ENCODE measurements at places on chromosomes 6 and 20.

DNA sequence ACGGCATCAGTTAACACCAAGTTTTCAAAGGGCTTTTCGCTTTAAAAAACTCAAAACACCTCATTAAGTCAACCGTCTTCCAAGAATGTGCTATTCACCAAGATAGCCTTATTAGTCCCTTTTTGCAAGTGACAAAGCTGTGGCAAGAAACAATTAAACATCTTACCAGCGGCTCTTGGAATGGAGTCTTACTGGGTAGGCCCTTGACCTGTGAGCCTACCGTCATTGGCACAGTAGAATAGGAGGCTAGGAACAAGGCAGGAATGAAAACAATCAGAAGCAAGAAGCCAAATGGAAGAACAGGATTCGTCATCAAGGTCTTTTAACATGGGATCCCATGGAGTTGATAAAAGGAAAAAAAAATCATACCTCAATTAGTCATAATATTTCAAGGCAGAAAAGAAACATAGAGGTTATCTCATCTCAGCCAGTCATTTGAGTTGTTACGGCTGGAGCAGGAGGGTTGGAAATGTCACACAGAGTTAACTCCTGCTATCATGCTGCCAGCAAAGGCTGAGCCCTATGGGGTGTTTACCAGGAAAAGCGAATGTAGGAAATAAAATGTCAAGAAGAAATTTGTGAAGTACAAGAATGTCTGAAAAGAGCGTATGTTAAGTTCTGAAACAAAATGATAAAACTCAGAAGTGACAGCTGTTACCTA lies 236.4 kb downstream of the UST start:
- DNase-seq: no peak

DNA sequence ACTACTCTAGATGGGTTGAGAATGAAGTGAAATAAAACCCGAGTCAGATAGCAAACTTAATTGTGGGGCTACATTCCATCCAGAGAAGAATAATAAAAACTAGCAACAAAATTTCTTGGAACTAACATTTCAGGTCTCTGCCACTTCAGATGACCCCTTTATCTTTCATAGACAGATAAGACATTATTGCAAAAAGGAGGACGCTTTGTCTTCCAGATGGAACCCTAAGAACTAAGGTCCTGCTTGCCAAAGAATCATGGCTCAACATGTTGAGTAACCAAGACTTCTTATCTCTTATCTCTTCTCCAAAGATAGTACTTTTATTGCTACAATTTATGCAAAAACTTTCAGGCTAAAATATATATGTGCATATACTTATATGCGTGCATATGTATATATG lies 221.1 kb upstream of the PREP start:
- DNase-seq: no peak

GRCh38 chr6:26302941-26303559 lies 61.9 kb upstream of the BTN3A2 start:
- no peak for DNase-seq

GRCh38 chr20:36070451-36070850 lies 84.1 kb upstream of the EPB41L1 start:
- no peak for DNase-seq

GRCh38 chr20:36040571-36040970 lies 72.2 kb downstream of the CNBD2 start:
- DNase-seq: no peak

DNA sequence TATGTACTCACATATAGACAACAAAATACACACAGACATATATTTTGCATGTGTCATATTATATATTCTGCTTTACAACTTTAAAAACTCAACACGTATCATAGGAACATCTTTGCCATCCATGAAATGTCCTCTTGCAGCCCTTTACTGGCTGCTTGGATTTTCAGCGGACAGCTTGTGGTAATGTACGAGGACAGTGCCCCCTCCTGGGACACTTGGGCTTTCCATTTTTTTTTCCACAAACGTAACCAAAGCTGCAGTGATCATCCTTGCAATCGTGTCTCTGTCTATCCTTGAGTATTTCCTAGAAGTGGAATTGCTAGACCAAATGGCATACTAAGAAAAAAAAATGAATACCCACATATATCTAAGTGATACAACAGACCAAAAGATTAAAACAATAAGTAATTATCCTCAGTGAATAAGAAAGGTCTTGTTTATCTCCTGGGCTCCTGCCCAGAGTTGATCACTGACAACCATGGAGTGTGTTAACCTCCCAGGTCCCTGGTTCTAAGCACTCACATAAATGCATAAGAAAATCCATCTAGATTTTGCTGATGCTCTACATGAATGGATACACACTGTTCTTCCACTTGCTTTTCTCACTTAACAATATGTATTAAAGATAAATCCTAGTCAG lies 18.1 kb downstream of the BPI start:
- peak; percentile 21 for DNase-seq

GRCh38 chr6:3409699-3410384 lies 47.0 kb downstream of the SLC22A23 start:
- DNase-seq: no peak

DNA sequence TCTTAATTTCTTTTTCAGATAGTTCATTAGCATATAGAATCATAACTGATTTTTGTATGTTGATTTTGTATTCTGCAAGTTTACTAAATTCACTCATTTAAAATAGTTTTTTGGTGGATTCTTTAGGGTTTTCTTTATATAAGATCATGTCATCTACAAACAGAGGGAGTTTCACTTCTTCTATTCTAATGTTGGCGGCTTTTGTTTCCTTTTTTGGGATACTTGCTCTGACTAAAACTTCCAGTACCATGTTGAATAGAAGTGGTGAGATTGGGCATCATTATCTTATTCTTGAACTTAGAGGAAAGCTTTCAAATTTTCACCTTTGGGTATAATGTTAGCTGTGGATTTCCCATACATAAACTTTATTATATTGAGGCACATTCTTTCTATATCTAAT lies 296.9 kb downstream of the BCKDHB start:
- peak; percentile 8 for DNase-seq

- DNase-seq: no peak
Observed at GRCh38 chr6:40599555-40599954, 12.4 kb upstream of the LRFN2 start.

- DNase-seq: no peak
Observed at GRCh38 chr6:107991061-107991460, 33.1 kb upstream of the SEC63 start.

DNA sequence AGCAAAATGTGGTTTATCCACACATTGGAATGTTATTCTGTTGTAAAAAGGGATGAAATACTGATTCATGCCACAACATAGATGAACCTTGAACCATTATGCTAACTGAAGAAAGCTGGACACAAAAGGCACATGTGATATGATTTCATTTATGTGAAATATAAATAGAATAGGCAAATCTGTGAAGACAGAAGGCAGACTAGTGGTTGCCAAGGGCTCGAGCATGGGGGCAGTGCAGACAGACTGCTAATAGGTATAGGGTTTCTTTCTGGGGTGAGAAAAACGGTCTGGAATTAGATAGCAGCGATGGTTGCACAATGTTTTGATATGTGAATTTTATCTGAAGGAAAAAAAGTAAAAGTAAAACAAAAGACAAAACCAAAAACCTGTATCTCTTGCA lies 54.6 kb upstream of the FNDC1 start:
- DNase-seq: no peak

DNA sequence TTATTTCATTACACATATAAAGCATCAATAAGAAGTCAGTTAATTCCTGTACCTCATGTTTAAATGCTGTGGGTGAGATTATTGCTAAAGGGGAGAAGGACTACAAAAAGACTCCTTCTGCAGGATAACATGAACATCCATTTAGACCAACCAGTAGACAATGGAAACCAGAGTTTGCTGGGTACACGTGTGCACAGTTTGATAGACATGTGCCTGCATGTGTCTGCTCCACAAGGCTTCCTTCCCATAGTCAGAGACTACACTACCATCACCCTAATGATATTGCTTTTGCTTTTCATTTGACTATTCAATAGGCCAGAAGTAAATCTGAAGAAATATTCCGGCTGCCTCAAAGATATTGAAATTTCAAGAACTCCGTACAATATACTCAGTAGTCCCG lies 231.6 kb downstream of the ARHGAP18 start:
- DNase-seq: no peak

DNA sequence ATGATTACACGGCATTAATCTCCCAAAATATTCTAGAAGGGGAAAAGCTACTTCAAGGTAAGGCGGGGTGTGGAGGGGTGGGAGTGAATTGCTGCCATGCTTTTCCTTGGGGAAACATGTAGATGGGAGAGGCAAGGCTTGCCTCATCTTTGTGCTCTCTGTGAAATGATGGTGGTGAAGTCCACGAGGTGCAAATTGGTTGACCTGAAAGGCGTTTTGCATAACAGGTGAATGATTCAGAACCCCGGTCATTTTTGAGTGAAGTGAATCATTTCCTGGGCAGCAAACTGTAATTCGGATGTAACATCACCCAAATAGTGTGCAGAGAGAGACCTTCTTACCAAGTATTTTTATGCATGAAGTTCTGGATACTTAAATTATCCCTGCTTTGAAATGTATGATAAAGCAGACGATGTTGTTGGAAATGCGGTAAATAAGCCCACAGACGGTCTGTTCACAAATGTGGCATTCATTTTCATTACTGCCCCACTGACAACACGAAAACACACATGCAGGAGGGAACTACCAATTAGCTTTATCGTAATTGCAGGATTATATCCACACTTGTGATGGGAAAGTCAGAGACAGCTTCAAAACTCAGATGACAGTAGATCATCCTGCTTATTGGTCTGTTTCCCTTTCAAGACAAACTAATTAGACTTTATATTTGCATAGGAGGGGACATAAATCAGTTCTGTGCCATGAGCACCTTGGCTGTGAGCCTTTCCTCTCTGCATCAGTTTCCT lies 3.0 kb downstream of the CDH4 start:
- no peak for DNase-seq

- DNase-seq: no peak
Observed at GRCh38 chr20:16760431-16761304, 12.5 kb downstream of the OTOR start.

- no peak for DNase-seq
Observed at GRCh38 chr20:58522666-58523065, 7.5 kb upstream of the APCDD1L start.

DNA sequence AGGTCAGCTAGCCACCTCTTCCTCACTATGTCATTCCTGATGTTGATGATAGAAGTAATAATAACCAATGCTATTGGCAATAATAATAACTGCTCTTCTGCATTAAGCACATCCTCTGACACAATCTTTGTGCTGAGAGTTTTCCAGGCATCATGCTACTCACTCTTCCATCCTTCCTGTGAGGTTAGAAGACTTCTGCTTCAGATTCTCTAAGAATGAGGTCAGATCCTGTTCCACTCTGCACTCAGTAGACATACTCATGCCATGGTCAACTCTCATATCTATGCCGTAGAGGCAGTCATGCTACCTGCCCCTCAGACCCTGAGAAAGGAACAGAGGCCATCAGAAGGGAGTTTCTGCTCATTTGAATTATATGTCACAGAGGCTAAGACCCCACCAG lies 98.1 kb upstream of the TOP1 start:
- DNase-seq: no peak

DNA sequence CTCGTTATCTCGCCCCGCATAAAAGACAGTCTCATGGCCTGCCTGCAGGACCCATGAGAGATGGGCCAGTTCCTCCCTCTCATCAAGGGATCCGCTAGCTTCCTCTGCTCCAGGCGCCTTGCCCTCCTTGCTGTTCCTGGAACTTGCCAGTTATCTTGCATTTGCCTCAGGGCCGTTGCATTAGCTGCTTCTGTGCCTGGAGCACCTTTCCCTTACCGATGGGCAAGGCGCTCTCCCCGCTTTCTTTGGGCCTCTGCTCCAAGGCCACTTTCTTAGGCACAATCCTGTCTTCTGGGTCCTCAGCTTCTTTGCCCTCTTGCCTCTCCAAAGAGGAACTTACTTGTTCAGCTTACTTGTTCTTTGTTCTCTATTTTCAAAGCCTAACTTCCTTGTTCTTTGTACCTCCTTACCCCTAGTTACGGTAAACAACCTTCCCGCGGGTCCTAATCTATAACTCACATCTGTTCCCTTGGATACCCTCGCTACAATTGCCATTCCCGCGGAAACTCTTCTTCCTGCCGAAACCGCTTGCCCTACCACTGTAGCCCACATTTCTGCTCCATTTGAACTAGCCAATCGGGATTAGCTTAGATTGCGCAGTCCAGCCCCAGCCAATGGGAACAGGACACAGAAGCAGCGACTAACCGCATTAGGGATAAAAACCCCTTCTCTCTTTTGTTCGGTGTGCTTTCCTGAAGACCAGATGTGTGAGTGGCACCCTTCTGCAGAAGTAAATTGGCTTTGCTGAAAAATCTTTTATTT lies 887 bp upstream of the NSFL1C start:
- DNase-seq: no peak

- no peak for DNase-seq
Observed at GRCh38 chr20:53943522-53944291, 126.7 kb downstream of the BCAS1 start.

- no peak for DNase-seq
Observed at GRCh38 chr20:12086359-12086758, 168.7 kb downstream of the BTBD3 start.

- no peak for DNase-seq
Observed at GRCh38 chr6:159533568-159533967, 159.5 kb downstream of the SOD2 start.

- no peak for DNase-seq
Observed at GRCh38 chr6:156164701-156165452, 612.3 kb upstream of the ARID1B start.

DNA sequence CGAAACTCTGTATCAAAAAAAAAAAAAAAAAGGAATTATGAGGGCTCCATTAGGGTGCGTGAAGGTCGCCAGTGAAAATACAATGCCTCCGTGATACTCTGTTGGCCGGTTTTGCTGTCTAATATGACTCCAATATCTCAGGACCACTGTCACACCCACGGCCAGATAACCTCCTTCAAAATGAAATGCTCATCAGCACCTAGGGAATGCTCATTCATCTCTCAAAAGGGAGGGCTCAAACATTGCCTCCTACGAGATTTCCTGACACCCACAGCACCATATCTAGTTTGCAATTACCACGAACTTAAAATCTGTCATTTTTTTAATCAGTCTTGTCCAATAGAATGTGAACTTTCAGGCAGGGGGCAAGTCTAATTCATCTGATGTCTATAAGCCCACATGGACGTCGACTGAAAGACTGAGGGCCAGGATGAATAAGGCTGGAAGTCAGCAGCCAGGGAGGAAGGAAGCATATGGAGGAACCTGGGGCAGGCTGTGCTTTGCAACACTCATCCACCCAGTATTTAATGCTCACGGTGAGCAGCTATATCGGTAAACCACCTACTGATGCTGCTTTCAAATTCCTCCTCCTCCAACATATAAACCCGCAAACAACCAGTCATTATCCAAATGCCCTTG lies 42.8 kb downstream of the MAP3K5 start:
- DNase-seq: no peak

All from MM.1S (cell line).